ENCODE measurements at places on chromosomes 4 and X.

- no peak for DNase-seq
These were observed 8.7 kb upstream of the FGFRL1 start for GRCh38 chr4:1002631-1003251.

DNA sequence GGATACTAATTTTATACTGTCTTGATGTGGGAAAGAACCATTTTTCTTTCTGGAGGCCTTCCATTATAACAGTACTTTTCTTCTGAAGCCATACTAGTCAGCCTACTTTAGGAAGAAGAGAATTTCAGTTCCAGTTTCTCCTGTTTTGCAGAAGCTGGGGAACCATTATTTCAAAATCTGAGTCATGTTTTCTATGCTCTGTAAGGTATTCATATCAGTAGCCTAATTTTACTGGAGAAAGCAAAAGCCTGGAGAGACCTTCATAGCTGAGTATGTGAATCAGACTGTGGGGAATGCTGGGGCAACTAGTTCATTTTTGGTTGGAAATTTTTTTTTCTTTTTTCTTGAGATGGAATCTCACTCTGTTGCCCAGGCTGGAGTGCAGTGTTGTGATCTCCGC lies 22.4 kb downstream of the AFF1 start:
- no peak for DNase-seq

DNA sequence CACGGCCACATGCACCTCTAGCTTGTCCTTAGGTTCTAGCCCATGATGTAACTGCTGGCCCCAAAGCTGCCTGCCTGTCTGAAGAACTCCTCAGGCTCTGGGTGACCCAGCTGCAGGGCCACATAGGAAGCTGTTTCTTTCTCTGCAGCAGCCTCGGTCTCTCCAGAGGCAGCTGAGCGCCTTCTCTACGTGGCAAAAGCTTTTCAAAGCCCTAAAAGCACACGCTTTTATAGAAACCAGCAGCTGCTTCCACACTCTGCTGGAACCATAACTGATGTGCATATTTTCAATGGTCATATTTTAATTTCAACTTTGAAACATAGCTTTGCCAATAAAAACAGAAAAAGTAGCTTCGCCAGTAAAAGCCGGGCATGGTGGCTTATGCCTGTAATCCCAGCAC lies 37.4 kb downstream of the FAM53A start:
- no peak for DNase-seq

- DNase-seq = no peak
These were observed 36.8 kb upstream of the CASK start for GRCh38 chrX:41960142-41960541.

DNA sequence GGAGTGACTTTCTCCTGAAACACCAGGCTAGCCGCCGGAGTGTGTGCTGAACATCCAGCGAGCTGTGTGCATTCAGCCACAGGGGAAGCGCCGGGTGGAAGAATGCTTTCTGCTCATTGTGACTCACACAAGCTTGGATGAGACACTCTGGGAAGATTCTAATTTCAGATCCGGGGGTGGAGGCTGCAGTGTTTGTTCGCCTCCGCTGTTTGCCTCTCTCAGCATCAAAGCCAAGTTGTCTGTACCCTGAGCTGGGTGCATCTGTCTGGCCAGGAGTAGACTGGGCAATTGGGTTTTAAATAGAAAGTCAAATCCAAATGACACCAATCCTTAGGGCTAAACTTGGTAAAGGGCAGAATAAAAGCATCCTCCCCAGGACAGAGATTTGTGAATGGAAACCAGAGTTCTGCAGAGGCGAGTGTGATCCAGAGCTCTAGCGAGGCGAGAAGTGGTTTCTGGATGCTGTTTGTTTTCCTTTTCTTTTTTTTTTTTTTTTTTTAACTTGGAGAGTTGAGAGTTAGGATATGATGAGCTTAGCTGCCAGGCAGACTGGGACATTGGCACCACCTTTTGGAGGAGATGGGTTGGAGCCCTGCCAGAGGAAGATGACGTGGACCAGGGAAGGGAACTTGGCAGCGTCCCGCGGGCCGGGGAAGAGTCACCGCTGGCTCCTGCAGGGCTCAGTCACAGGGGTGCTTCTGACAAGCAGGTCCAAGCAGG lies 196.0 kb upstream of the PSAPL1 start:
- no peak for DNase-seq

- DNase-seq = no peak
These were observed 46.5 kb upstream of the GRPR start for GRCh38 chrX:16076834-16077233.

- DNase-seq = no peak
These were observed 10.1 kb upstream of the VMA21 start for GRCh38 chrX:151386838-151387459.

All from T-helper 1 cell (primary cell).